Stimulated activated CD8-positive, alpha-beta memory T cell treated with anti-CD3 and anti-CD28 coated beads, Interleukin-7, amount 100 ng/mL, for 1 hour (primary cell): ENCODE measurements at places on chromosomes 11 and 22.

GRCh38 chr11:134543645-134544044 lies 131.6 kb upstream of the B3GAT1 start:
- DNase-seq = no peak

- DNase-seq = no peak
Observed at GRCh38 chr11:29336727-29337575, 679.9 kb downstream of the KCNA4 start.

GRCh38 chr11:5499671-5500070 lies 10.1 kb downstream of the UBQLN3 start:
- DNase-seq = no peak

DNA sequence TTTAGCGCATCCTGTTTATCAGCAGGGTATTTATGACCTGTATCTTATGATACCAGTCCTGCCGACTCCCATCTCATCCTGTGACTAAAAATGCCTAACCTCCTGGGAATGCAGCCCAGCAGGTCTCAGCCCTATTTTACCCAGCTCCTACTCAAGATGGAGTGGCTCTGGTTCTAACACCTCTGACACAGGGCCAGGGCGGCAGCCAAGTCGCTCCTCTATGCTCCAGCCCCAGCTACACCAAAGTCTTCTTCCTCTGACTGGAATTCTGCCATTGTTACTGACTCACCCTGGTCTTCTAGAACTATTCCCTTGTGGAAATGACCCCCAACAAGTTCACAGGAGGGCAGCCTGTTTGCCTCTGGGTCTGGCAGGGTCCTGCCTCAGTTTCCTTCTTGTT lies 7.9 kb upstream of the C1QTNF6 start:
- no peak for DNase-seq
